ENCODE measurements at places on chromosomes 1 and 21. TPM values are rescaled to one million over a fixed set of nuclear protein-coding genes. Genes with fewer than 3 reads are reported as not detected.

- no peak overlapping the region for H3K27ac ChIP-seq
- H3K36me3 ChIP-seq, result no peaks in the 10 kb centered on the region
- no peak overlapping the region for H3K4me3 ChIP-seq
These were observed 94.6 kb upstream of the TMPRSS2 start for GRCh38 chr21:41602531-41602930.

DNA sequence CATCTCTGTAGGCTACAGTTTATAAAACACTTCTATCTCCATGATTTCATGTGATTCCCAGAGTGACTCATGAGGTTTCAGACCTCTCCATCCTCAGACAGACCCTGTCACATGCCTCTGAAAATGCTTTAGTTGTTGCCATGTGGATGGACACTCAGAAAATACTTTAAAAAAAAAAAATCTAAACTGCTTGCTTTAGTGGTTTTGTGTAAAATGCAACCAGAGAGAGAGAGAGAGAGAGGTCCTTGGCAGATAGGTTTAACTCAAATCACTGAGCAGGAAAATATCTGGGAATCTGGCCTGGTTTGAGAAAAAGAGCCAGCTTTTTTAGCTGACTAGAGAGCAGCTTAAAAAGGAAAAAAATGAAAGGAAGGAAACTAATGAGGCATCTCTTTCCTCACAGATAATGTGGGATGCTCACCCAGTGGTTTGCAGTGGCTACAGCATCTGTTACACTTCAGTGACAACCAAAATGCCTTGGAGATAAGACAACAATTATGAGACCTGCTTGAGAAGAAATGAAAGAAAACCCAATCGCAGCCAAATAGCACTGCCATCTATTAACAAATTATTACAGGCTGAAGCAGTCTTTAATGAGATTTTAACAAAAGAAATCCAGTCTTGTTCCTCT is 54.6 kb upstream of the SYT14 start:
- peaks cover 59% of the 10 kb centered on the region for H3K4me1 ChIP-seq
- no peaks in the 10 kb centered on the region for H3K36me3 ChIP-seq
- no peak for DNase-seq
- H3K27ac ChIP-seq, result peak overlapping the region; percentile 91
- peak overlapping the region; percentile 20 for H3K4me3 ChIP-seq

DNA sequence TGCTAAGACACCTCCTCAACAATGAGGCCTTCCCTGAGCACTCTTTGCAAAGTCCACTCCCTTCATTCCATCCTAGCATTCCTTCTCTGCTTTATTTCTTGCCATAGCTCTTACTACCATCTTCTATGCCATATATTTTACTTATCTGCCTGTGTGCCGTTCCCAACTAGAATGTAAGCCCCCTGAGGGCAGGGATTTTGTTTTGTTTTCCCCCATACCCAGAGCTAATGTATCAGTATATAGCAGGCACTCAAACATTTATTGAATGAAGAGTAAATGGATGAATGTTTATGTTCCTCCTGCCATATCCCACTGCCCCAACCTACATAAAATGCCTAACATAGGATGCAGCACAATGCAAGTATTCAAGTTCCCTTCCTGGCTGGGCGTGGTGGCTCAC is 14.9 kb upstream of the PPP1R15B start:
- no peak overlapping the region for H3K4me3 ChIP-seq
- peaks cover 13% of the 10 kb centered on the region for H3K4me1 ChIP-seq
- peaks cover 21% of the 10 kb centered on the region for H3K36me3 ChIP-seq

DNA sequence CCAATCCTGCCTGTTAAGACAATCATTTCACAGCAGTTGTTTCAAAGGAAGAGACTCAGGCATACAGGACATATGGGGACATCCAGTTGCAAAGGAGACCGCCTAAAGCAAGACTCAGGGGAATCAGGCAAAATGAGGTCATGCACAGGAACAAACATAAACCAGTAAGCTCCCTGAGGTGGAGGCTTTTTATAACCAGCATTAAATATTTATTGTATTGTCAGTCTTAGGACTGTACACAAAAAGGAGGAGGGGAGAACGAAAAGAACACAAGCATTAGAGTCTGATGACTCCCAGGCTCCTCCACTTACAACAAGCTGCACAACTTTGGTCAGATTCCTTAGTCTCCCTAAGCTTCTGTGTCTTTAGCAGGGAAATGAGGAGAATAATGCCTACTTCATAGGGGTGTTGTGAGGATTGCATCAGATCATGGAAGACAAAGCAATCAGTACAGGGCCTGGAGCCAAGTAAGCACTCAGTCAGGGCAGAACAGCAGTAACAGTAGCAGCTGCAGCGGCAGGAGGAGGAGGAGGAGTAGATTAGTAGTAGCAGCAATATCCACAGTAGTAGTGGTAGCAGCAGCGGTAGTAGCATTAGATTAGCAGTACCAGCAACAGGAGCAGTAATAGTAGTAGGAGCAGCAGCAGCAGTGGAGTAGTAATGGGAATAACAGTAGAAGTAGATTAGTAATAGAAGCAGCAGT is 54.2 kb upstream of the SPATA6 start:
- no peak for DNase-seq
- H3K27ac ChIP-seq, result no peak overlapping the region
- H3K27me3 ChIP-seq, result peaks cover 21% of the 10 kb centered on the region
- H3K4me1 ChIP-seq, result peaks cover 5% of the 10 kb centered on the region
- H3K36me3 ChIP-seq, result no peaks in the 10 kb centered on the region

GRCh38 chr1:22388671-22389450 is 62.8 kb upstream of the ZBTB40 start:
- H3K4me3 ChIP-seq, result no peak overlapping the region
- peaks cover 12% of the 10 kb centered on the region for H3K27me3 ChIP-seq
- no peaks in the 10 kb centered on the region for H3K36me3 ChIP-seq
- H3K4me1 ChIP-seq, result peaks cover 17% of the 10 kb centered on the region

DNA sequence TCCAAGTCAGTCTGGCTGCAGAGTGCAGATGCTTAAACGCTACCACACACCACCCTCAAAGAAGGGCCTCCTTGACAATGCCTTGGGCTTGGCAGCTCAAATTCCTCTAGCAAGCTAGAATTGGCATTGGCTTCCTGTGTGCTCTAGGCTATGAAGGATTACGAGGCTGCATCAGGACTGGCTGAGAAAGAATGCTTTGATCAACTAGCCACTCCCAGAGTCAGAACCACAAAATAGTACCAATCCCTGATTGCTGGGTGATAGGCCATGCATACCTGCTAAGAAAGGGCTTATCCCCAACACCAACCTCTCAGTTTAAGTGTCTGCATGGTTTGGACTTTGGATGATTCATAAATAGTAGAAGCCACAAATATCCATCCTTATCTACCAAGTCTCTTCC is 504.9 kb downstream of the OMA1 start:
- H3K4me3 ChIP-seq, result no peak overlapping the region
- H3K4me1 ChIP-seq, result no peaks in the 10 kb centered on the region
- no peak for DNase-seq
- peaks cover 16% of the 10 kb centered on the region for H3K27me3 ChIP-seq
- no peak overlapping the region for H3K27ac ChIP-seq
- H3K36me3 ChIP-seq, result no peaks in the 10 kb centered on the region

Gene FCGR2B
- total RNA-seq, result not detected

Data from chondrocyte (in vitro differentiated cells).